ENCODE measurements at places on chromosomes 12 and 14. TPM values are rescaled to one million over a fixed set of nuclear protein-coding genes. Genes with fewer than 3 reads are reported as not detected.

AMN gene
- 10.9 TPM for total RNA-seq

- no peak for DNase-seq
- no peaks in the 10 kb centered on the region for H3K27me3 ChIP-seq
- peaks cover 8% of the 10 kb centered on the region for H3K36me3 ChIP-seq
- H3K4me1 ChIP-seq: no peaks in the 10 kb centered on the region
- no peak overlapping the region for H3K4me3 ChIP-seq
Measured at GRCh38 chr14:103444837-103445524, 59.8 kb downstream of the MARK3 start.

VRTN gene
- not detected for total RNA-seq

TMEM132C gene
- 1.2 TPM for total RNA-seq

DNA sequence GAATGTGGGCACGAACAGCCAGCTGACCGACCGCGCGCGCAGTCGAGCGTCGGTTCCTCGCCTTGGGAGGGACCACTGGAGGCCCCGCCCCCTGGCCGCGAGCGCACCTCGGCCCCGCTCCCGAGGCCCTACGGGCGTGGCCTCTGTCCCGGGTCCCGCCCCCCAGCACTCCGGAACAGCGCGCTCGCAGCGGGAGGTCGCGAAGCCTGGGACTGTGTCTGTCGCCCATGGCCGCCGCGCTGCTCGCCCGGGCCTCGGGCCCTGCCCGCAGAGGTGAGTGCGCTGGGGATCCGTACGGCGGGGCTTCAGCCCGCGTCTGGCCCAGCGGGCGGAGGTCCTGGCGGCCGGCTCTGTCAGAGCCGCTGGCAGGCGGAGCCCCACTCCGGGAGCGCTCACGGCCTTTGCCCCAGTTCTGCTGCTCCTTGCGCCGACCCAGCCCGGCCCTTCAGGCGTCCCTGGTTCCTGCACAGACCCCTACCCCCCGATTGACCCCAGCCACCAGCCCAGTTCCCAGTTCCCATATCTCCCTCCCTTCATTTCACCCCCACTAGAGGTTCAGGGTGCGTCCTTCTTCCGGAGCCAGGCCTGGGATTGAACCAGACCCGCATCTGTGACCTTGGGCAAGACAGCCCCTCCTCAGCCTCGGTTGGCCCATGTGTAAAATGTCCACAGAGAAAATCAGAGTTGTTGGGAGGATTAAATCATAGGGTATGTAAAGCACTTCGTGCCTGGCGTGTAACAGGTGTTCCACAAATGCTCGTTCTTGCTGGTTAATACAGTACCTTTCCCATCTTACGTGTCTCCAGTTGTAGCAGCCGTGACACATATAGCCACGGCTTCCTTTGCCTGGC, at the start of gene ACADS:
ACADS (plus strand) TSS at position 168 of the 851 bp plus-strand sequence; CDS start at position 228, 60 bp downstream.
- peaks cover 44% of the 10 kb centered on the region for H3K36me3 ChIP-seq
- no peaks in the 10 kb centered on the region for H3K27me3 ChIP-seq
